Left lung (tissue), 14 donors: ENCODE measurements at places on chromosomes 2 and 18. TPM values are rescaled to one million over a fixed set of nuclear protein-coding genes. Genes with fewer than 3 reads are reported as not detected.

Gene CYP26B1
- total RNA-seq = 4.7 TPM

DNA sequence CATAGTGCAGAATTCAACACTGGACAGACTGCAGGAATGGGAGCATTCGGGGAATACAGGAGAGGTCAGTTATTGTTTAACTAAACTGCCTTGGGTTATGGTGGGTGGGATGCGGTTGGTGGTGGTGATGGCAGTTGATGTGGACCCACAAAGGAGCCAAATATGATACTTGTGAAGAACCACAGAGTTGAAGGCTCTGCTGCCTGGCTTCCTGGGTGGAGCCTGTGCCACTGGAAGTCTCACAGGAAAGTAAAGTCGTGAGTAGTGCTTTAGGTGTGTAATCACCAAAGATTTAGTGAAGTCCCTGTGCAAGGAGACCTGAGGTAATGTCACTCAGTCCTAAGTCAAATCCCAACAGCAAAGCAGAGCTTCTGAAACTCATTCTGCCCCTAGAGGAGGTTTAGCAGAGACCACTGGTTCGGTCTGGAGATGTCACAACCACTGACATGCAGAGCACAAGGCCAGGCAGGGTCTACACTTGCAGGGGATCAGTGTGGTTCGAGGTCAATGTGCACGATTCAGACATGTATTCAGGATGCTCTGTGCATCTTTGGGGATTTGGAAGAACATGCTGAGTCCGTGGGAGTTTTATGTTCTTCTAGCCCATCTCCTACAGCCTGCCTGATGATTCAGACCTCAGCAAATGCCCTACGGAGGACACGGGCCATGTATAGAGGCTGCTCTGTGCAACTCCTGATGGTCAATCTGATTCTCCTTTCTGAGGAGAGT lies 1150.9 kb downstream of the RPIA start:
- H3K27ac ChIP-seq = no peak overlapping the region
- H3K27me3 ChIP-seq = peaks cover under 1% of the 10 kb centered on the region
- H3K4me1 ChIP-seq = no peaks in the 10 kb centered on the region
- H3K36me3 ChIP-seq = no peaks in the 10 kb centered on the region

DNA sequence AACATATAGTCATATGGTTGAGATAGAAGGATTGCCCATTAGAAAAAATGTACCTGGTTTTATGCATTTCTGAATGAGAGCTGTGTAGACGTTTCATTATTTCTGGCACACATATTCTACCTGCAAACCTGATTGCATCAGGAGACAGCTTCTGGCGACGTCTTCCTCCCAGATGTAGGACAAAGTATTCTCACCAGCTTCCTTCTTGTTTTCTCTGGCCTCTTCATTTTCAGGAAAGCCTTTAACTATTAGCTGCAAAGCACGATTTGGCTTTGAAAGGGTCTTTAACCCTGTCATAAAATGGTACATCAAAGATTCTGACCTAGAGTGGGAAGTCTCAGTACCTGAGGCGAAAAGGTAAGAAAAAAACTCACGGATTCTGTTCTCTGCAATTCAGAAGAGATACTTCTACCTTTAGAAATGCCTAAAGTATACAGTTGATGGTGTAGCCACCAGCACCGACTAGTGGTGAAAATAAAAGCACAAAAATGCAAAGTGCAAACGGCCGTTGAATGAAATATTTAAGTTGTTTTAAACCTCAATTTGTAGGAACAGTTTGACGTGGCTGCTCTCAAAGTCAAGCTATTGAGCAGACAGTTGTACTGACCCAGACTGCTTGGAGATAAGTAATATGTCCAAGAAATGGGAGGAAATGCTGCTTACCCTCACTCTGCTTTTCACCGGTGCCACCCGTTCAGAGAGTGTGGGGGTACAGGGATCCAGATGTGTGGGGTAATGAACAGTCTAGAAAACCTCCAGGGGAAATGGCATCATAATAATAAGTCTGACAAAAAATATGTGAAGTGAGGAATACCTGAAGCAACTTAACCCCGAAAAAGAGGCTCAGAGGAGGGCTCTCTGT lies 20.2 kb downstream of the IL18RAP start:
- DNase-seq = no peak
- peaks cover 12% of the 10 kb centered on the region for H3K4me1 ChIP-seq
- peak overlapping the region; percentile 48 for H3K27ac ChIP-seq

- H3K4me3 ChIP-seq = no peak overlapping the region
- no peaks in the 10 kb centered on the region for H3K27me3 ChIP-seq
- no peaks in the 10 kb centered on the region for H3K4me1 ChIP-seq
- DNase-seq = no peak
Measured at GRCh38 chr2:212359425-212360067, 179.1 kb downstream of the ERBB4 start.

DNA sequence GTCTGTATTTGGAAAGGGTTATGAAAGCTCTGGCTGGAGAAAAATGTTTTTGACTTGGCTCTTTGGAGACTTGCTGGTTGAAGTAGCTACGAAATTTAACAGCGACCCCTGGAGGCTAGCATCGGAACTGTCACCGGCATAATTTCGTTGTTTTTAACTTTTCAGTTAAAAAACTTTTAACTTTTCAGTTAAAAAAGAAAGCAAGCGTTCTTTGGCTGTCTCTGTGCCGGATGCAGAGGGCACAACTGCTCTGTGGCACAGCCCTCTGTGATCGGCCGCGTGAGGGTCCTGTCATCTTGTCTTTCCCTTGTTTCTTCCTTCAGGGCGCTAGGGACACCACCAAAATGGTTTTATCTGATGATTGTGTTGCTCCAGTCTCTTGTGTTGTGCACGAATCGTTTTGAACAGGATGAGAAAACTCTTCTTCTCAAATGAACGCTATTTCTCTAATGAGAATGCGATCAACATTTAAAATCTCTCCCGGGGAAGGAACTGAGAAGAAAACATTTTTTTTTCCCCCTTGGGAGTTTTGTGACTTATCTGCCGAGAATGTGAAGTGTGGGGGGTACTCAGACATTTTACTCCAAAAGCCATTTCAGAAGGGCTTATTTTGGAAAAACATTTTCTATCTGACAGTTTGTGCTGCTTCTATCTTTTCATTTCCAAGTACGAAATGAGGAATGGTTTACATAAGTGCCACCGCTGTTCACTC lies 57.1 kb downstream of the ADCYAP1 start:
- H3K4me1 ChIP-seq = no peaks in the 10 kb centered on the region
- H3K27ac ChIP-seq = no peak overlapping the region
